ENCODE measurements at places on chromosomes 4 and X.

GRCh38 chrX:103716962-103717361 is 6.3 kb downstream of the TMEM31 start:
- no peak for DNase-seq

GRCh38 chrX:19086102-19086772 is 36.0 kb downstream of the ADGRG2 start:
- no peak for DNase-seq

GRCh38 chr4:145563293-145563985 is 55.7 kb upstream of the MMAA start:
- DNase-seq, result no peak

DNA sequence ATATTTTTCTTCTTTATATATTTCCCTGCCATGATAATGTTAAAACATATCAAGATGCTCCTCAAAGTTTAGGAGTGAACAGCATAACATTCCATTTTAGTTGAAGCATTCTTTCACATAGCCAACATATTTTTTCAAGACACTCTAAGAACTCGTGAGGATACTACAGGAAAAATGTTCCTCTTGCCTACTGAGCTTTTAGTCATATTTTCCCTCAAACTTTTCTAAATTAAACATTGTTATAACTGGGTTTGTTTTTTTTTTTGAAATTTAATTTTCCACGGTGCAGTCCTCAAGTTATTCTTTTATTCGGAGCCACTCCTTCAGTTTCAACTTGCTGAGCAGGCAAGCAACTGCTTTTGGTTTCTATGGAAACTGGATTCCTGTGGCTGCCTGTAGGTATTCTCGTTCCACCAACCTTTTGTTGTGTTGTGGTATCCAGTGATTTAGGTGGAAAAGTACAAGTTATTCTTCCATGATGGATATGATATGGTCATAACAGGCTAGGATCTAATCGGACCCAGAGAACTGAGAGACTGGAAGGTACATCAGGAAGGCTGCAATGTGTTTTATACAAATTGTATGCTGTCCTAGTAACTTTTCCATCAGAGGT is 248.0 kb downstream of the TRIML1 start:
- DNase-seq, result no peak
